LHCN-M2 (cell line): ENCODE measurements at places on chromosomes 7 and 10. TPM values are rescaled to one million over a fixed set of nuclear protein-coding genes. Genes with fewer than 3 reads are reported as not detected.

DNA sequence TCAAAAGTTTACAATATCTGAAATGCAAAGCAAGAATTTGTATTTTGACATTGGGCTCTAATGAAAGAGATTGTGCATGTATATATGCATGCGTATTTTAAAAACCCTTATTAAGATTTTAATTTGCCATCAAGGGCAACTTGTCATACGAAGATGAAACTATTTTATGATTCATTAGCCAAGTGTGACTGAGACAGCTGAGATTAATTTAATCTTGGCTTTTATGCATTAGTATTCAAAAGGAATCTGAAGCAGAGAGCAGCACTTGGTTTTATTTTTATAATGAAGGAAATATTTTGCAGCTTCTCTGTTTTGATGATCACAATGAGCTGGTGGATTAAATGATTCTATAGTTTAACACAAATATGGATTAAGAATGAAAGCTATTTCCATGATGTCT is 45.9 kb upstream of the AKR1E2 start:
- DNase-seq: no peak

DNA sequence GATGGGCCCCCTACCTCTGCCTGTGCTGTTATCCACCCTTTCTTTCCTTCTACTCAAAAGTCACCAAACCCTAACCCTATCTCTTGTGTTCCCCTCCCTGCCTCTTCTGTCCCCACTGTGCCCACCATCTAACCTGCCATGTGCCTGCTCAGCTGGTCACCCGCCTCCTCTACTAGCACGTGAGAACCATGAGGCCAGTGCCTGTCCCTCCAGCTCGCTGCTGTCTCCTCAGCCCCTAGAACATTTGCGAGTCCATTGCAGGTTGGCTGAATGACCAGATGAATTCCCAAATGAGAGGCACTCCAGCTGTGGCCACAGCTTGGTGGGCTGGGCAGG is 129.0 kb downstream of the ARHGAP22 start:
- no peak for DNase-seq

DNA sequence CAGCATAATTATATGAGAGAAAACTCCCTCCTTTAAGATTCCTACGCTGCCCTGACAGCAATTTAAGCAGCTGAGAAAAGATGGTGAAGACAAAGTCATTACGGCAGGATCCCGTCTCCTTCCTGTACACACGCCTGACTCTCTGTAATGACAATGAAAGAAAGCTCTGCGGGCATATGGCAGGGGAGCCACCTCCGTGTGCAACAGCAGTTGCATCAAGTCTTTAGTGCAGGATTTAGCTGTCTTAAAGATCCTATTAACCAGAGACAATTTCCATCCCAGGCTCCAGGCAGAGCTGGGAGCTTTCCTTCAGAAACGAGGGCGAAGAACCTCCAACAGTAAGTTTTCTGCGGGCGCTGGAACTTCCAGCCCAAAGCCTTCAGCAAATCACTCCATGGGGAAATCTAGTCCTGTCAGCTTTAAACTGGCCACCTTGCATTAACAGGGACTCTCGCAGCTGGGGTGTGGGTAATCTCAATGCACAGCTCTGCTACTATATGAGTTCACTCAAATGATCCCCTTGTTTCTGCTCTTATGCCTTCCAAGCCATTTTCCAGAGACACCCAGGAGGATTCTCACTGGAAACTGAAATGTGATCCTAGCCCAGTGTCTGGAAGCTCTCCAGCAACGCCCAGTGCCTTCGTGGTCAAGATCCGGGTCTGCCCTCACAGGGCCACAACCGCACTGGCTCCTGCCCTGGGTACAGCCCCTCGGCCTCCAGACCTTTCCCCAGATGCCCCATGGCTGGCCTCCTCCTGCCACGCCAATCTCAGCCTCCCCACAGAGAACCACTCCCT is 74.9 kb downstream of the CTBP2 start:
- DNase-seq: peak; percentile 55

DNA sequence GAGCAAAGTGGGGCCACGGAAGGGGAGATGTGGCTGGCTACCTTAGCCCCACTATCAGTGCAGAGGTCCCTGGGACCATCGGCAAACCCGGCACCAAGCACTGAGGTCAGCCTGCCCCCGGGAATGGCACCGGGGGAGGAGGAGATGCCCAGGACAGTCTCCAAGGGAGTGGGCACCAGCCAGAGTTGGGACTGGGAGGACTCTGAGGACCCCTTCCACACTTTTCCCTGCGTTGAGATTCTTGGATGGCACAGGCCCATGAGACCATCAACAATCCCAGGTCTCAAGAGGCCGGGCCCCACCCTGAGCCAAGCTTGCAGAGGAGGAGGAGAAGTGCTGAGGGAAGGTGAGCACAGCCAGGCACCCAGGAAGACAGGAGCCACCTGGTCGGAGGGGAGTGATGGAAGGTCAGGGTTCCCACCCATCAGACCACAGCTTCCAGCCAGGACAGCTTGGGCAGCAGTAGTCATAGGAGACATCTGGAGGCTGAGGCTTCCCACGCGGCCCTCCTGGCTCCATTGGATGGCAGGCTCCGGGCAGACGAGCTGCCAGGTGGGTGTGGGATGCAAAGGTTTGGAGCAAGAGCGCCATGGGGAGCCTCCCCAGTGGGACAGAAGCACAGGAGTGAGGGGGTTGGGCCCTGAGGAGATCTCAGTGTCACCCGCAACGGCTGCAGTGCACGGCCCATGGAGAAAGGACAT is 2.6 kb upstream of the OPN4 start:
- no peak for DNase-seq

- no peak for DNase-seq
These were observed 54.1 kb downstream of the ZNF248 start for GRCh38 chr10:37803269-37803668.

GRCh38 chr7:91135703-91136430 is 128.4 kb upstream of the FZD1 start:
- no peak for DNase-seq

GRCh38 chr10:102795453-102796406 is 41.5 kb downstream of the CYP17A1 start:
- no peak for DNase-seq

DNA sequence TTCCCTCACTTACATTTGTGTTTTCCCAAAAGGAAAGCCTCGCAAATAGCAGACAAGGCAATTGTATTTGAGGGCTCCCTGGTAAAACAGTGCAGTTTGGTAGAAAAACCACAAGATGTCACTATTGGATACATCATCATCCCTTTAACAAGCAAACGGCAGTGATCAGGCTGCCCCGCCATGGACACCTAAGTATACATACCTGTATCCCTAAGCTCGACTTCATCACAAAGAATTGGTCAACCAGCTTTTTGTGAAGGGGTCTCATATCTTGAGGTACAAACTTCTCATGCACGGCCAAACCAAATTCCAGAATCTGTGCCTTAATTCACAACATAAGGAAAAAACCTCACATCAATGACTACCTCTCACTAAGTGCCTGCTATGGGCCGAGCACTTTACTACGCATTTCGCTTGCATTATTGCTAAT is 179.5 kb upstream of the IMMP2L start:
- DNase-seq: peak; percentile 67

- DNase-seq: no peak
These were observed 20.1 kb upstream of the SMNDC1 start for GRCh38 chr10:110324805-110325280.

DNA sequence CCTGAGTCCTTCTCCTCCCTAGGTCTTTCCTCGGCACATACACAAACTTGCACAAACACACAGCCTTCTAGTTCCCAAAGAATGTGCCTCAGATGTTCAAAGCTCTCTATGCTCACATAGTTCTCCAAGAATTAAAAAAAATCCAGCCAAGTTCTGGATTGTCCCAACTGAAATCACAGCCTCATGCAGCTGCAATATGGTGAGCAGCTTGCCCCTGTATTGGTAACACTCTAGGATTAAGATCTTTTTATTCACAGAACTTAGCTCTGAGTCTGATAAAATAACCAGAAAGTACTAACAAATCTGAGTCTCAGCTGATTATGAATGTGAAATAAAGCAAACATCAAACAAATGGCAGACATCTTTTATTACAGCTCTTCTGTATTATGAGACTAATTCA is 604.8 kb upstream of the PFKP start:
- DNase-seq: no peak

DNA sequence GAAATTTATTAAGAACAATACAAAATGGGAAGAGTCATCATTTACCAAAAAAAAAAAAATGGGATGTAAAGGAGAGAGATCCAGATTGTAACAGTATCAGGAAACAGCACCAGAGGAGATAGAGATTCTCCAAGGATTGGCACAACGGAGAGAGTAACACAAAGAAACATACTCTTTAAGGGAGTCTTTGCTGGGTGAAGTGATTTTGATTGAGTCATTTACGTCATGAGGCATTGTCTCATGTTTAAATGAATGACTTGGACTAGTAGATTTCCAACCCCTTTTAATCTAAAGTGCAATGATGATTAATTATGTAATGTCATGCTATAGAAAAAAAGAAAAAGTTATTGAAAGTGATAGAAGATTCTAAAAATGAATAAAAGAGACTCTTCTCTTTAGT is 68.8 kb downstream of the ITGB8 start:
- DNase-seq: peak; percentile 6

DNA sequence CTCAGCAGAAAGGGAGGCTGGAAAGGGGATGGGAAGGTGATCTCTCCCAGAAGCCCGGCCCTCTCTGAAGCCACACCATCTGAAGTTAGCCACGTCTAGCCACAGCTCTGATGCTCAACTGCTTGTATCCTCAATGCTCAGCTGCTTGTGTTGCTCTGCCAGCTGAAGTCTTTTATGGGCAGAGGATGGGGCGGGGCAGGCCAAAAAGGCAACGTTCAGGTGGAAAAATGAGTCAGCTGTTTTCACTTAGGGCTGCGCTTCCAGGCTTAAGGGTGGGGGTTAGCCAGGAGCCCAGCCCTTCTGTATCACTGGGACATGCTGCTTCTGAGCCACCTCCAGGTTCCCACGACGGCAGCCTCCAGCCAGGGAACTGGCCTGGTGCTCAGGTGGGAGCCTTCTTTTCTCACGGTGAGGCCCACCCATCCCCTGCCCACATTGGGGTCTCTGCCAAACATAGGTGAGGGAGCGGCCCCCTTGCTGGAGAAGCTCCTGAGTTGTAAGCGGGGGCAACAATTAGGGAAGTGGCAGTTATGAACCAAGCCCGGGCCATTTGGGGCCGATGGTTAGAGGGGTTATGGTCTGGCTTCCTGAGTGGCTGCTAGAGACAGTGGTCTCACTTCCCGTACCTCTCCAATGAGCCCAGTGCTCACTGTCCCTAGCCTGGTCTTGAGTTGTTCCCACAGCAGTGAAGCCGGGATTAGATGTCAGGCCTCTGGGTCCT is 44.9 kb upstream of the CNPY1 start:
- no peak for DNase-seq

DNA sequence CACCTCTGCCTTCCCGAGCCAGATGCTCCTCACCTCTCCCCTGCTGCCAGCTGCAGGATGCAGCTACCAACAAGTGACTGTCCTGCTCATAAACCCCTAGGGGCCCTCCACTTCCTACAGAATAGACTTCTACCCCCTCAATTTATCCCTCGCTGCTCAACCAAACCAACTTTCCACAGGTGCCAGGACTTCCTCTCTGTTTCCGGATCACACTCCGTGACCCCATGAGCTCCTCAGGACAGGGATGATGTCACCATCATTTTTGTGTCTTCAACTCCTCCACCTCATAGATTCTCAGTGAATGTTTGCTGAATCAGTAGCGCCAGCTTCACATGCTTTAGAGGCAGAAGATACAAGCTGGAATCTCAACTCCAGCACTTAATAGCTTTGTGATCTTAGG is 25.8 kb upstream of the ADRB1 start:
- no peak for DNase-seq

GRCh38 chr7:2893411-2893861 is 49.3 kb upstream of the GNA12 start:
- DNase-seq: peak; percentile 33

SMNDC1 gene
- total RNA-seq: 5.7 and 8.0 TPM in 2 replicates

ANXA11 gene
- 55.9 and 84.7 TPM in 2 replicates for total RNA-seq

CDC14C gene
- total RNA-seq: 0.32 TPM in 1 of 2 replicates, not detected in the other

AOAH gene
- not detected in 2 replicates for total RNA-seq

PPP3CB gene
- total RNA-seq: 23.3 and 35.7 TPM in 2 replicates

GTPBP4 gene
- 50.1 and 57.2 TPM in 2 replicates for total RNA-seq

PTN gene
- total RNA-seq: 5.7 and 6.7 TPM in 2 replicates

SUPV3L1 gene
- total RNA-seq: 24.9 and 26.0 TPM in 2 replicates

RNF148 gene
- not detected in 2 replicates for total RNA-seq

PDE1C gene
- 0.06 TPM in 1 of 2 replicates, not detected in the other for total RNA-seq

ATOH7 gene
- total RNA-seq: 0.11 TPM in 1 of 2 replicates, not detected in the other
